ENCODE measurements at places on chromosomes 12 and 14.

DNA sequence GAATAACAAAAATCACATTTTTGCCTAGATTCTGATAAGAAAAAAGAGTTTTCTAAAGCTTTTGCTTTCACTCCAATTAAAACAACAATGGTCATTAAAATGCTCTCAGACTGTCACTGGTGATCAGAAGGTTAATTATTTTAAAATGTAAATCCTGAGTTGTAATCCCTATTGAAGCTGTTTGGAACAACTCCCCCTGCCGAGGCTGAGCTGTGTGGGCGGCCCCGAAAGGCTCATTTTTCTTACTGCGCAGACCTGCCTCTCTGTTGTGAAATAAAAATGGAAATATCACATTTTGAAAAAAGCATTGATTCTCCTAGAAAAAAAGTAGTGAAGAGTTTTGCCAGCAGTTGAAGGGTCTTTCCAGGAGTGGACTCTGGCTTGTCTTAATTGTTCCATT, 174.8 kb upstream of the CDKN3 start:
- no peak overlapping the region for H3K27ac ChIP-seq
- H3K36me3 ChIP-seq: no peaks in the 10 kb centered on the region
- H3K4me1 ChIP-seq: no peaks in the 10 kb centered on the region
- no peaks in the 10 kb centered on the region for H3K27me3 ChIP-seq

DNA sequence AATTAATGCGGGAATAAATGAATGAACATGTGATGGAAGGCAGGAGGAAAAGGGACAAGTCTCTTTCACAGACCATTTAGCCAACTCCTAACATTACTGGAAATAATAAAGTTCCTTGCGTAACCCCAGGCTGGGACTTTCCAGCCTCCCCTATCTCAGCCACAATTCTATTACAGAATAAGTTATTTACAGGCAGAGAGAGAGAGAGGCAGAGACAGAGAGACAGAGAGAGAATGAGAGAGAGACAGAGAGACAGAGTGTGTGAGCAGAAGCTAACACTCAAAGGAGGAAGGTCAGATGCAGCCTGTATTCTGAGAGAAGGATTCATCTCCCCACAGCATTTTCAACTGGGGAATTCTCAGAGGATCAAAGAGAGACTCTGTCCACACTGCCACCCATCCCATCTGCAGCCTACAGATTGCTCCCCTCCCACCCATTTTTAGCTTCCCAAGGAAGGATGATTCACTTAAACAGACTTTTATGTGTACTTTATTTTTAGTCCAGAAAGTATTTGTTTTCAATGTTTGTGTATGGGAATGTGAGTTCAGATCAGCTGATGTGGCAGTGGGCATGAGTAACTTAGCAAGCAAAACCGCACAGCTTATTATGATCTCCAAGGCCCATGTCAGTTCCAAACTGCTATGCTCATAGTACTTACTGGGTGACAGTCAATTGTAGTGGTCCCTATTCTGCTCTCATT, 165.7 kb downstream of the CAND1 start:
- H3K36me3 ChIP-seq: no peaks in the 10 kb centered on the region
- H3K27me3 ChIP-seq: no peaks in the 10 kb centered on the region
- DNase-seq: no peak

- no peak within 1 kb of the TSS for H3K4me3 ChIP-seq
- H3K27me3 ChIP-seq: peaks cover 2% of the 10 kb centered on the region
- H3K36me3 ChIP-seq: no peaks in the 10 kb centered on the region
- H3K27ac ChIP-seq: no peak within 1 kb of the TSS
Measured at GRCh38 chr12:54028314-54029201, at the start of gene HOXC6. Gene HOXC6 (plus strand): TSS chr12:54028440. CDS start chr12:54028522, 82 bp downstream.

DNA sequence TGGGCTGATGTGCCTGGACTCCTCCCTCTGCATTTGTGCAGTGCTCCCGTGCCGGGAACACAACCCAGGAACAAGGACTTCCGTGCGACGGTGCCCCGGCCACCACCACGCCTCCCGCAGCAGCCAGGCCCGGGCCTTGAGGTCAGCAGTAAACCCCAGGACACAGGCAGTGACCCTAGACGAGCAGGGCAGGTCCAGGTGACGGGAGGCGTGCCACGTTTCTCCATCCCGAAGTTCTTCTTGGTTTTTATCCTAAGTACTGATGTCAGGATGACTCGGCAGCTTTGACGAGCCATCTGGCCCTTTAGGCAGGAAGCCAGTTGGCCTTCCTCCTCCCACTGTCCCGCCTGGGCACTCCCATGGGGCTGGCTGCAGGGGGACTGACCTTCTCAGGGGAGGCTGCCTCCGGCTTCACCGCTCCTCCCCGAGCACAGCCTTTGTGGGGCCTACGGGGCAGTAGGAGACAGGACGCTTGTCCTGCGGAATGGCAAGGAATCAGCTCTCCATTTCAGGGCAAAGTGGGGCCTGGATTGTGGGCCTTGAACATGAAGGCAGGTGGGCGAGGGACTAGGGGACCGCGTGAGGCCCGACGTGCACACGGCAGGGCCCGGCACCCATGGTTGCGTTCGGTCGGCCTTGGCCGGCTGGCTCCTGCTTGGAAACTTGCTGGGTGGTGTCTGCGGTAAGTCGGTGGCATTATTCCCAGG, 94.1 kb downstream of the FBXL14 start:
- H3K36me3 ChIP-seq: no peaks in the 10 kb centered on the region
- no peak overlapping the region for H3K27ac ChIP-seq
- H3K4me3 ChIP-seq: no peak overlapping the region
- no peaks in the 10 kb centered on the region for H3K4me1 ChIP-seq
- H3K27me3 ChIP-seq: no peaks in the 10 kb centered on the region

DNA sequence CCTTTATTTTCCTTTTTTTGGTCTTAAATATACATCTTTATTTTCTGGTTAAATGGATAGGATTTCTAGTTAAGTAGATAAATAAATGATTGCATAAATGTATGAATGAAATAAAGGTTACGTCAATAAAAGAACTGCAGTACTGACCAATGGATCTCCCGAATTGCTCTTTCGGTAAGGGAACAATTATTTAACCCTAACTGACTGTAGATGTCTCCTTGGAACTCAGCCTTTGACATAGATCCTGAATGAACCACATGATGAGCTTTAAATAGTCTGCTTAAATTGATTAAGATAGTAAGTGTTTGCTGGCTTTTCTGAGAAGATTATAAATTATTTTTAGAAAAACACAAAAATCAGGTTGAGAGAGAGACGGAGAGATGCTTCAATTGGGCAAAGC, 391.0 kb upstream of the SYT1 start:
- H3K36me3 ChIP-seq: no peaks in the 10 kb centered on the region
- no peak for DNase-seq
- no peak overlapping the region for H3K27ac ChIP-seq
- H3K4me1 ChIP-seq: no peaks in the 10 kb centered on the region

DNA sequence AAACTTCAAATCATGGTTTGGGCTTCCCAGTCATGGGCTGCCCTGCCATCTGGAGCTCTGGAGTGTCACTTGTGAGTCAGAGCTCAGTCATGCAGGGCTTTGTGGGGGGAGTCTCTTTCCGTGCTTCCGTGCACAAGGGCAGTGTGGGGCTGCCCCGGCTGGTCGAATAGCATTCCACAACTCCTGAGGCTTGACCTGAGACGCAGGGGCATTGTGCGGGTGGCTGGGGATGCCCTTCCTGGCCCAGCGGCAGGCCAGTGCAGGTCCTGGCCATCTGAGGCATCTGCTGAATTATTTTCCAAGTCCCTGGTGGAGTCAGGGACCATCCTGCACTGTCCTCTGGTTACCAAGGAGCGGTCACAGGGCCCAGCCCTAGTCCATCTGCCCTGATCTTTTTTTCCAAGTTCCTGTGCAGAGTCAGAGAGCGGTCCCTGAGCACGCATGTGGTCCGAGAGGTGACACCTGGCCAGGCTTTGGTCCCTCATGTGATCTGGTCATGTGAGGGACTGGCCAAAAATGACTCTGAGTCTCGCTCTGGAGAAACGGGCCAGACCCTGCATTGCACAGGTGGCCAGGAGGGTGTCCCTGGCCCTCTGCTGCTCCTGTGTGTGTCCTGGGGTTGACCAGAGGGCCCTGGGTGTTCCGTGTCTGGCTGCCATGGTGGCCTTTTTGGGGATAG, 167.0 kb upstream of the ALG10B start:
- no peak for DNase-seq
- H3K36me3 ChIP-seq: no peaks in the 10 kb centered on the region
- H3K27ac ChIP-seq: no peak overlapping the region
- H3K27me3 ChIP-seq: no peaks in the 10 kb centered on the region
- no peaks in the 10 kb centered on the region for H3K4me1 ChIP-seq
